Ascending aorta (tissue), 2 donors: ENCODE measurements at places on chromosomes 16 and 17.

- DNase-seq: no peak
These were observed at the start of gene NOD2 for GRCh38 chr16:50692999-50693781. NOD2 (plus strand) TSS chr16:50693606; CDS start chr16:50699496, 5,890 bp downstream.

- DNase-seq: no peak
These were observed 19.4 kb downstream of the PLCG2 start for GRCh38 chr16:81798311-81799137.

DNA sequence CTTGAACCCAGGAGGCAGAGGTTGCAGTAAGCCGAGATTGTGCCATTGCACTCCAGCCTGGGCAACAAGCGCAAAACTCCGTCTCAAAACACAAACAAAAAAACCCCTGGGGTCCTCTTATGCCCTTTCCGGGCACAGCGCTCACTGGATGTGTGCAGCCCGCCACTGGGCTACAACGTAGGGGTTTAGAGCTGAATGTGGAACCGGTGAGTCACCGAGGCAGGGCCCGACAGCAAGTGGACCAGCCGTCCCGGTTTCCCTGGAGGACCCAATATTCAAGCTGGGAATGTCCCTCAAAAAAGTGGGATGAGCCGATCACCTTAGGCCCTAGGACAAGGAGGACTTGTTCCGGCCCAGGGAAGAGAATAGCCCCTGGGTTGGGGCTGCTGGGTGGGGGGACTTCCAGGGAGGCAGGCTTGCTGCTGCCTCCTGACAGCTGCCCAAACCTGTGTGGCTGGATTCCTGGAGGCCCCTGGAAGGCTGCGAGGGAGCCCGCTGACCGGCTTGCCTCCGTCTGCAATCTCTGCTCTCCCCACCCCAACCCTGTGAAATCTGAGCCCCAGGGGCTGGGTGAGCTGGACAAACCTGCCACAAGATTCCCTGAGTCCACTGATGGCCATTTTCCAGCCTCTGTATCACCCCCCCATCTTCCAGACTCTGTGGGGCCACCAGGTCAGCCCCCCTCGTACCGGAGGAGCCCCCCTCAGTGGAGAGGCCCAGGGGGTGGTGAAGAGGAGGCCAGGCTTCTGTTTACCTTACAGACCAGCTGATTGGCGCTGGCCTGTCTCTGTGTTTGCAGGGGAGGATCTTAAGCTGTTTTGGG lies 2.9 kb upstream of the CLDN9 start:
- DNase-seq: no peak

- no peak for DNase-seq
These were observed 5.5 kb upstream of the MAF start for GRCh38 chr16:79605999-79606398.

- no peak for DNase-seq
These were observed 137.9 kb upstream of the GSE1 start for GRCh38 chr16:85475233-85475632.

DNA sequence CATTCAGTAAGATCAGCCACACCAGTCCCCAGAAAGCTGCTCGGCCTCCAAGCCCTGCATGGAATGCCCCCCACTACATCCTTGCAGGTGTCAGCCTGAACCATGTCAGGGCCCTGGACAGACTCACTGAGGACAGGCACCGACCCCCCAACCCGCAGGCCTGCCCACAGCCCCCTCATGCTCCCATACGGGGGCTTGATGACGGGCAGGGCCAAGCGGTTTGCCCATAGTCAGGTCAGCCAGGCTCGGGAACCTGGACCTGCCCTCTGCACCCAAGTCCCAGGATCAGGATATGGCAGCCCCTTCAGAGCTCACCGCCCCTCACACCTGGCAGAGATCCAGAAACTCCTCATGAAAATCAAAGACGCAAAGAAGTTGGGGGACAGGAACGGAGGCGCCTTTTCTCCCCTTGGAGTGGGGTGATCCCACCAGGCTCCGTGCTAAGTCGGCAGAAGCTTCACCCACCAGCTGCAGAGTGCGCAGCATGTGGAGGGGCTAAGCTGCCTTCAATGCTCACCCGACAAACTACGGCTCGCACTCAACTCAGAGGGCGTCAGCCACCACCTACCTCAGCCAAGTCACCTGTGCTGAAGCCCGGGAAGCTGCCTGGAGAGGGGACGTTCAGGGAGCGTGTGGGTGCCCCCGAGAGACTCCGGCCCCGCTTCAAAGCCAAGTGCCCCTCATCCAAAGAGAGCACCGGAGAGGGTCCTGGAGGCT lies 26.5 kb downstream of the GNPTG start:
- no peak for DNase-seq

DNA sequence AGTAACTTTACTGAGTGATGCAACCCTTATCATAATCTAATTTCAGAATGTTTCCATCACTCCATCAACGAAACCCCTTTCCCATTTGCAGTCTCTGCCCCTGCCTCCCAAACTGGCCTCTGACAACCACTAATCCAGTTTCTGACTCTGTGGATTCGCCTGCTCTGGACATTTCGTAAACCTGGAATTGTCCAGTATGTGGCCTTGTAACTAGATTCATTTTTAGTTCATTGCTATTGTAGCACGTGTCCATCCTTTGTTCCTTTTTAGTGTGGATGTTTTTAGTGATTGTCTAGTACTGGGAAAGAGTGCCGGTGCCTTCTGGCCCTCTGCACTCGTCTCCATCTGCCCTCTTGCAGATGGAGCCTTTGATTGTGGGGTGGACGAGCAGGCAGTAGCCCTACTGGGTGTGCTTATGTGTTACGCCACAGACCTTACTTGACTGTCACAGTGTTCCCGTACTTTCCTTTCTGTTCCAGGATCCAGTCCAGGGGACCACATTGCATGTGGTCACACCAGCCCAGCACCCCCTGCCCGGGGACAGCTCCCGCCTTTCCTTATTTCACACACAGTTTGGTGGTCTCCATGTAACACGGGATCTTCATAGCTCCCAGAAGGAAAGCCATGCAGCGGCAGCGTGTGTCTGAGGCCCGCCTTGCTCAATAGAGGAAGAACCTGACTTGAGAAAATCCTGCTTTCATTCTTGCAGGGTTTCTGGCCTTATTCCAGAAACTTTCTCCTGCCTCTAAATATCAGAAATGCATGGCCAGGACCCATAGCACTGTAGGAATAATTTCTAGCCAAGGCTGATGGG lies 8.8 kb downstream of the KIAA0513 start:
- no peak for DNase-seq

DNA sequence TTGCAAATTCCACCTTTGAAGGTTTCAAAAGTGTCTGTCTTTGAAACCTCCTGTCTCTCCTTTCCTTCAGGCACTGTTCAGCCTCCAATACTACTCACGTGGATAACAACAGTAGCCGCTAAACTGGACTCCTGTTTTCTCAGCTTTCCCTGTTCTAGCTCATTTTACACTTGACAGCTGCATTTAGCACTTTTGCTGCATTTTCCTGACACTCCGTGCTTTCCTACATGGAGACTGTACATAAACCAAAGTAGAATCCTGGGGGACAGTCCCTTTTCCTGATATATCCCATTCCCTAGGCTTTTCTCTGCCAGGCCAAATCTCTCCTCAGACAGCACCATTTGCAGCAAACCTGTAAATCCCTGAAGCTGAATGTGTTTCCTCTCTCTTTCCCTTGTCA lies 3.6 kb downstream of the CCL5 start:
- no peak for DNase-seq

- no peak for DNase-seq
These were observed 40.4 kb upstream of the DNAH17 start for GRCh38 chr17:78617511-78618061.

- DNase-seq: no peak
These were observed 69.9 kb upstream of the SEC14L1 start for GRCh38 chr17:77070888-77071279.

GRCh38 chr16:48956620-48957019 lies 325.0 kb downstream of the CBLN1 start:
- no peak for DNase-seq
